Vein endothelial cell (primary cell): ENCODE measurements at places on chromosomes 5 and 9. TPM values are rescaled to one million over a fixed set of nuclear protein-coding genes. Genes with fewer than 3 reads are reported as not detected.

STK32A gene
- total RNA-seq, result 0.29 and 0.98 TPM in 2 replicates

BHMT2 gene
- total RNA-seq, result 0.65 and 3.0 TPM in 2 replicates

SLC25A2 gene
- 0.48 TPM in 1 of 2 replicates, not detected in the other for total RNA-seq

CDH6 gene
- total RNA-seq, result not detected in 2 replicates
